Posterior vena cava (tissue), 2 donors: ENCODE measurements at places on chromosomes 3 and 15.
A peak's percentile ranks its signal among the peaks of the same experiment; 100 is the strongest.

DNA sequence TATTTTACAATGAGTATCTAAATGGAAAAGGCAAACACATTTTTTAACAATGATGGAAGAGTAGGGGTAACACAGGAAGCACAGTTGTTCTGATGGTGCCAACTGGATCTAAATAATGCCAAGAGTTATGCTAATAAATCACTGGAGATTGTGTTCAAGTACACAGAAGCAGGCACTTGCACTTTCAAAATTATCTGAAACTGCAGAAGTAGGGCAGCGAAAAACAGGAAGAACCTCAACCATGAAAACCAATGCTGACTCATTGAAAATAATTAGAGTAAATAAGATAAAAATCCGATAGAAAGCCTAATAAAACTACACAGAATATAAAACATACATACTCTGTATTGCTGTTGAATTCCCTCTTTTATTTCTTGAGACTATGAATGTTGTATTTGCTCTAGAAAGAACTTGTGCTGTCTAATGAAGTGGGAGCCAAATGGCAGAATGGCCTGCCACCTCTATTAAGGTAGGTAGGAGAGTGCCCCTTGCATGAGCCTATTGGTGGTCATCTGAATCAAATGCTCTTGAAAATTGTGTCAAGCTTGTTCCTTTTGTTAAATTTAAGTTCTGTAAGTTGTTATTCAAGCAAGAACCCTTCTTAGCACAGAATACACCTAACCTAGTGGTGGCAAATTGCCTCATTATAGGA, 93.7 kb downstream of the ABI3BP start:
- DNase-seq: no peak

DNA sequence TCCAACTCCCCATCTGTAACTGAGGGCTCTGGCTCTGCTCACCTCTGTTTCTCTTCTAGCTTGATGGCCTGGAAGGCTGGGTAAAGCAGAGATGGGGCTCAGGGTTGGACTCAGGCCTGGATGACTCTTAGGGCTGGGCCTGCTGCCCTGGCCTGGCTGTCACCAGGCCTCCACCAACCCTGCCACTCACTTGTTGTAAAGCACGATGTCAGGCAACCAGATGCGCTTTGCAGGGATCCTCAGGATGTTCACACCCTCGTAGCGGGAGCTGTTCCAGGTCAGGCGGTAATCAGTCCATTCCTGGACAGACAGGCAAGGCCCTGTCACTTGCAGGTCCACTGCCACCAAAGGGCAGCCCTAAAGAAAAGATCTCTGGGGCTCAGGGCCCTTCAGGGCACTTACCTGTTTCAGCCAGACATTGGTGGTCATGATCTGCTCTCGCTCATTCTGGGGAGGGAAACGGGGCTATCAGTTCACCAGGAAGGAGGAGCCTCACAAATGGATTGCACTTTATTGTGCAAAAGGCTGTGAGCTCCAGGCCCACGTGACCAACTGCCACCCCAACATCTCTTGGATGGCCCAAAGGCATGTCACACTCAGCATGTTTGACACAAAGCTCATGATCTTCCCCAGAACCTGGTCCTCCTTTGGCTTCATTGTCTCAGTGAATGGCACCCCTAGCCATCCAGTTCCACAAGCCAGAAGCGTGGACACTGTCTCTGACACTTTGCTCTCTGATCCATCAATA, 9.9 kb downstream of the CHRNB4 start:
- peak; percentile 52 for DNase-seq

DNA sequence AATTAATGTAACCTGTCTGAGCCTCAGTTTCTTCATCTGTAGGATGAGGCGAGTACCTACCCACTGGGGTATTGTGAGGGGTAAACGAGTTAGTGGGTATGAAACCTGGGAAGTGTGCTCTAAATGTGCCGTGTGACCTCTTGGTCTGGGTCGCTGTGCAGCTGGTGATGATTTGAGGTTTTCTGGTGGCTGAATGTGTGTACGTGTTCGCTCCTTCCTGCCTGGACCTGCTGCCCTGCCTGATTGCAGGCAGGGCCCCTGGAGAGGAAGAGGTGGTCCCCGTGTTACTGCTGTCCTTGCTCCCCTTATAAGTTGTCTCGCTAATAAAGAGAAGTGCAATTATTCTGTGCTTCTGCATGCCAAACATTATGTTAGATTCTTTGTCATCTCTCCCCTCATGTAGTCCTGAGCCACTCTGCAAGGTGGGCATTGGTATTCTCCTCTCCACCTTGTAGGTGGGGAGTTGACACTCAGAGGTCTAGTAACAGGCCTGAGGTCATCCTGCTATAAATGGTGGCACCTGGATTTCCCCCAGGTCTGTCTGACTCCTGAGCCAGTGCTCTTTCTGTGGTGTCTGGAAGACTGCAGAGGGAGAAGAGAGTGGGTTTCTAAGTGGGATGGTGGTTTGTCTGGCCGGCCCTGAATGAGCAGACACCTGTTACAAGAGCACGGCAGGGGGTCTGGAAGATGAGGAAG, 15.7 kb downstream of the PDIA5 start:
- DNase-seq: no peak

GRCh38 chr3:11634081-11634635, 9.6 kb downstream of the VGLL4 start:
- DNase-seq: no peak

DNA sequence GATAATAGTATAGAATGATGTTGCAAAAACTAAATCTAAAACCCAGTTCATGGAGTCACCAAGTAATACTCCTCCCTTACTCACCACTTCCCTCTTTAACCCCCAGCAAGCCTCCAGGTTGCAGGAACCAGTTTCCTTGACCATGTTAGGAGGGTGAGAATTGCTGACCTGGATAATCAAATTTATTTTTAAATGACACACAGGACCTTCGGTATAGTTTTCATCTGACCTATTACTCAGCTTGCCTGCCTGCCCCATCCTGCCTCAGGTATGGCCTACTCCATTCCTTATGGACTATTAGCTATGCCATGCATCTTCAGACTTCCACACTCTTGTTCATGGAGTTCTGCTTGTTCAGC, 883 bp downstream of the RTP4 start:
- no peak for DNase-seq

GRCh38 chr15:30969724-30970123, 21.7 kb downstream of the MTMR10 start:
- DNase-seq: no peak

GRCh38 chr3:119308355-119308754, 14.2 kb downstream of the ARHGAP31 start:
- no peak for DNase-seq
